B cell (primary cell): ENCODE measurements at places on chromosomes 7 and 10. TPM values are rescaled to one million over a fixed set of nuclear protein-coding genes. Genes with fewer than 3 reads are reported as not detected.
A peak's percentile ranks its signal among the peaks of the same experiment; 100 is the strongest.

The SERPINE1 gene
- 0.07 TPM in 1 of 2 replicates, not detected in the other for total RNA-seq

DNA sequence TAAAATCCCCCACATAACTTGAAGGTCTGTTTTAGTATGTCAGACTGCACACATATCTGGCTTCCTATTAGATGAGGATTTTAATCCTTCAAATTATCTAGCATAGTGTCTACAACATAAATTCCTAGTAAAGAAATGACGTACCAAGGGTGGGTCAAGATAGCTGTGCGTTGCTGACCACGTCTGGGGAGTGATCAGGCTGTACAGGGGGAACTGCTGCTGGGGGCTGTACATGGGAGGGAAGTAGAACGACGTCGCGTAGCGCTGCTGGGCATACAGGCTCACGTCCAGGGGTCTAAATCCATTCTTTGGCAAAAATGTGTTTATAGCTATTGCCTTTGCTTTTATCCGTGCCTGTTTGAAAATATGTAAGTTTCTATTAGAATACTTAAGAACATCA lies 102.3 kb downstream of the LARP4B start:
- DNase-seq, result no peak

The SPRN gene
- total RNA-seq, result not detected in 2 replicates

The ATOH7 gene
- total RNA-seq, result not detected in 2 replicates

DNA sequence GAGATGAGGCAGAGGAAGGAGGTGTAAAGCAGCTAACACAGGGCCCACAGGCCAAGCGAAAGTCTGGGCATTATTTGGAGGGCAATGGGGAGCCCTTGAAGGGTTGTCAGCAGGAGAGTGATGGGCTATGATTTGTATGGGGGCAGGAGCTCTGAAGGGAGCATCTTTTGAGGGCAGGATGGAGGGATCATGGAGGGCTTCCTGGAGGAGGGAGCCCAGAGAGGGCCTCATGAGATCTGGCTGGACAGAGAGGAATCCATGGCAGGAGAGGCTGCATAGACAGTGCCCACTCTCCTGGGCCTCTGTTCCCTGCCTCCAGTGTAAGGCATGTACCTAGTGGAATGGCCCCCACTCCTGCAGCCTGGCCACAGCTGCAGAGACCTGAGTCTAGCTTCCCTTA lies 136.6 kb upstream of the PPIF start:
- no peak for DNase-seq

- DNase-seq, result peak; percentile 66
These were observed 52.3 kb upstream of the ENO4 start for GRCh38 chr10:116796910-116797513.

The TBX20 gene
- total RNA-seq, result 0.25 TPM in 1 of 2 replicates, not detected in the other

The PRKAR2B gene
- 0.39 and 0.81 TPM in 2 replicates for total RNA-seq

DNA sequence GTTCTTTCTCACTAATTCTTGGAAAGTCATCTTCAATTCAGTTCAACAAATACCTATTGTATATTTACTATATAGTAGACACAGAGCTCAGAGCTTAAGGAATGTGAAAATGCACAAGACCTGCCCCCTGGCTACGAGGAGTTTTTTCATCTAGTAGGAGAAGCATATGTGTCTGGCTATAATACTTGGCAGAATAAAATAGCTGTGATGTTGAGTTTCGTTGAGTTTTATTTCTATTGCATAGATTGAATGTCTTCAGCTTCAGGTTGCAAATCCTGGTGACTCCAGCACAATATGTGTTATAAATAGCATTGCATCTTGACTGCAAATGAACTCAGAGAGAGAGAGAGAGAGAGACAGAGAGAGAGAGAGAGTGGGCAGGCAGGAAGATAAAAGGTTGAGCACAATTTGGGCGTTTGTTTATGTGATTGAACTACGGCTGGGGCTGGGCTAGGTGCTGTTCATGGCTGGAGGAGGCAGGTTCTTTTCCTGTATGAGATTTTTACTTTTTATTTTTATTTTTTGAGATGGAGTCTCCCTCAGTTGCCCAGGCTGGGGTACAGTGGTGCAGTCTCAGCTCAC lies 229.6 kb downstream of the GALNT17 start:
- no peak for DNase-seq

- no peak for DNase-seq
These were observed 119.9 kb upstream of the AHR start for GRCh38 chr7:17178545-17178944.

GRCh38 chr10:78588194-78588811 lies 480.5 kb upstream of the ZMIZ1 start:
- no peak for DNase-seq

GRCh38 chr10:58918887-58919286 lies 257.6 kb upstream of the PHYHIPL start:
- no peak for DNase-seq

The IKZF1 gene
- 254 and 261 TPM in 2 replicates for total RNA-seq

- no peak for DNase-seq
These were observed 54.8 kb upstream of the CACUL1 start for GRCh38 chr10:118809357-118810220.

DNA sequence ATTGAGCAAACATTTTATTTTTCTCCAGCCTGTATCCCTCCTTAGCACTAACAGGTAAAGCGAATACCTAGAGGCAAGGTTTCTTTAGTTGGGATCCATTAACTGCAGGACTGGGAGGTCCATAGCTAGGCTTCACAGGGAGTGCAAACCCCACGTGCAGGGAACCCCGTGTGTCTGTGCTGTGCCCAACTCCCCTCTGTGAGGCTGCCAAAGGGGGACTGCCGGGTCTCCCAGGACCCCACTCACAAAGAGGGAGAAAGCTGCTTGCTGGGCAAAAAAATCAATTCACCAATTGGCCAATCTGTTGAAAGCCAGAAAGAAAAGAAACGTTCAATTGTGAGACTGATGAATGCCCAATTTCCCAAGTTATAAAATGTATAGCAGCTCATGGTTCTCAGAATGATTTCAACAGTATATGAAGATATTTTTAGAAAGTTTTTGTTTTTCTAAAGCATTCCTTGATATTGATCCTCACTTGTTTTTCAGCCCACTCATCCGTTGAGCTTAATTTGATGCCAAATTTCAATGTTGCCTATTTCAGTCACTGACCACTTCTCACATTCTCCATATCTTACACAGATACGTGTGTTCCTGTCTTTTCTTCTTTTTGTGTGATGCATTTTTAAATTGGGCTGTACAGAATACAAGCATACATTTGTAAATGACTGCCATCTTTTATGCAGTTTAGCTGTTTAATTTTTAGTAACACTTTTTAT lies 202.7 kb upstream of the PRSS58 start:
- DNase-seq, result no peak

DNA sequence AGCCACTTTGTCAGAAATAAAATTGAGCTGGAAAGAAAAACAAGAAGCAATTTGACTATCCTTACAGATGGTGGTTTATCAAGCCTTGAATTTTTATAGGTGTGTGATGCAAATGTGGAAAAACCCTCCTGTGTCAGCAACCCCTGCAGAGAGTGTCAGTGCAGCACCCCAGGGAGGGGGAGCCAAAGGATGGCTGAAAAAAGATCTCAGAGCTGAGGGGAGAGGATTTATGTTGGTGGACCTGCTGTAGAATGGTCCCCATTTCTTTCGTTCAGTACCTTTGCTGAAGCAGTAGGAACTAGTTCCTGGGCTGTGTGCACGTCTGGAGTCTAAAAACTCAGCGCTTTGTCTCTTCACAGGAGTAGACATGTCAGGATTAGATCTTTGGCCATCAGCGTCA lies 239.0 kb downstream of the PHTF2 start:
- no peak for DNase-seq

- DNase-seq, result no peak
These were observed 329.2 kb upstream of the COBL start for GRCh38 chr7:51645702-51646298.

DNA sequence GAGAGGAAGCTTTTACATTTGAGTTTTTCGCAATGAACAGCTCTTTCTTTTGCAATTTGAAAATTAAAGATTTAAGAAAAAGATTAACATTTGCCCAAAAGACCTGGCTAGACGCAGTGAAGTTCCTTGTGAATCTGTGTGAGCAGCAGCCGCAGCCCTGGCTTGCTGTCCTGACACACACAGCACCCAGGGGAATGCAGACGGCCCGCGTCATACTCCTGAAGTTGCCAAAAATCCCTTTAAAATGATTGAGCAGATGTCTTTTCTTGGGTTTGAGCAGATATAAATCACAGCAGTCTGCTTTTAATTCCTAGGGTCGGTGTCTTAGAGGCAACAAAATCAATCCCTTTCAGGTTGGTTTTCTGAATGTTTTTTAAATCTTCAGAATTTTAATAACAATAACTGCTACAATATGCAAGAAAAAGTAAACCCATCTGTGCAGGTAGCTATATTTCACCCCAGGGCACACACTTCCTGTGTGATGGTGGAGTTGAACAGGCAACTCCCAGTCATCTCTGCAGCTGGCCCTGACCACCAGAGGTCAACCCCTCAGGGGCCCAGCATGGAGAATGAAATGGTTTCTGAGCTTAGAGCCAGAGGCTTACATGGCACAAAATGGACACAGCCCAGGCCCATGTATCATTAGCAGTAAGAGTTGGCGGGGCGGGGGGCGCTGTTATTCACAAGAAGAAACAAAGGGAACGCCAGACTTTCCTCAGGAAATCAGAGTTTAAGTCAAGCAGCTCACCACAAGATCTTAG lies 32.2 kb upstream of the TRIL start:
- no peak for DNase-seq

DNA sequence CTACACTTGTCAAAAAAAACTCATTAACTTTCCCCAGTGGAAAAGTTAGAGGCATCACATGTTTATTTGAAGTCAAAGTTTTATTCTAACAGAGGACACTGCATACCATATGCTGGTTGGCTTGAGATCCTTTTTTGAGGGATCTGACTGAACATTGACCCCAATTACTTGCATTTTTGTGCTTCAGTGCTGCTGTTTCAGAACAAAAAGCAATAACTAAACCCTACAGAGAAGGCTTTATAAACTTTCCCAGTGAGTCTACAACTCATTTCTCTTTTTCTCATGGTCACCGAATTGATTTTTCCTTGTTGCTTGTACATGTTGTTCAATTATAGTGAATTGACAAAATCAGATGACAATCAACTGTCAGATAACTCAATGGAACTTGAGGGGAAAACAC lies 69.3 kb upstream of the PHYHIPL start:
- no peak for DNase-seq

DNA sequence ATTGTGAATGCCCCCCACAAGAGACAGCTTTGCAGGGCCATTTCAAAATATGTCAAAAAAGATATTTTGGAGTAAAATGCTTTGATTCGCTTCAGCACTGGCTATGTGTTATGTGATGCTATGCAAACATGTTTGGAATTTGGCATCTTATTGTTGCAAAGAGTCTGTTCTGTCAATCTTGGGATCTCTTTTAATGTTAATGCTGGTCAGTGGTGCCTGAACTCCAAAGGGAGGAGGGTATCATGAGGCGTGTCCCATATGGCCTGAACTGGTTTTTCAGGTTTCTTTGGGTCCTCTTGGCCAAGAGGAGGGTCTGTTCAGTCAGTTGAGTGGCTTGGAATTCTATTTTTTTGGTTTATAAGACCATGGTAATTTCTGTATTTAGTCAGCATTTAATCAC lies 81.4 kb downstream of the HECW1 start:
- no peak for DNase-seq

- peak; percentile 79 for DNase-seq
These were observed 46.1 kb downstream of the PTPRN2 start for GRCh38 chr7:158541346-158542010.

DNA sequence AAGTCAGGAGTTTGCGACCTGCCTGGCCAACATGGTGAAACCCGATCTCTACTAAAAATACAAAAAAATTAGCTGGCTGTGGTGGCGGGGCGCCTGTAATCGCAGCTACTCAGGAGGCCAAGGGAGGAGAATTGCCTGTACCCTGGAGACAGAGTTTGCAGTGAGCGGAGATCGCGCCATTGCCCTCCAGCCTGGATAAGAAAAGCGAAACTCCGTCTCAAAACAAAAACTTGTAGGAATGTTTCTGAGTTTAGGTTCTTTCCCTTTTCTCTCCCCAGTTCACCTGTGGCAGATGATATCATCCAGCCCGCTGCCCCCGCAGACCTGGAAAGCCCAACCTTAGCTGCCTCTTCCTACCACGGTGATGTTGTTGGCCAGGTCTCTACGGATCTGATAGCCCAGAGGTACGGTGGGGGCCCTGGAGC lies 138.8 kb upstream of the BTBD16 start:
- no peak for DNase-seq

DNA sequence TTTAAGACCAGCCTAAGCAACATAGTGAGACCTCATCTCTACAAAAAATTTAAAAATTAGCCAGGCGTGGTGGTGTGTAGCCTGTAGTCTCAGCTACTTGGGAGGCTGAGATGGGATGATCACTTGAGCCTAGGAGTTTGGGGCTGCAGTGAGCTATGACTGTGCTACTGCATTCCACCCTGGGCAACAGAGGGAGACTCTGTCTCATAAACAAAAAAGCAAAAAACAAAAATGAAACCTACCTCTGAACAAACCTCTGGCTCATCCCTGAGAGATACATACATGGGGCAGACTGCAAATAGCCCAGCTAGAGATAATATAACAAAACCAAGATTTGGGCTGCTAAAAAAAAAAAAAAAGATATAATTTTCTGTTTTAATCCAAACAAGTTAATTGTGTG lies 19.5 kb downstream of the C10orf67 start:
- DNase-seq, result no peak
